Adrenal gland (tissue), 19 donors: ENCODE measurements at places on chromosomes 4 and X. TPM values are rescaled to one million over a fixed set of nuclear protein-coding genes. Genes with fewer than 3 reads are reported as not detected.

DNA sequence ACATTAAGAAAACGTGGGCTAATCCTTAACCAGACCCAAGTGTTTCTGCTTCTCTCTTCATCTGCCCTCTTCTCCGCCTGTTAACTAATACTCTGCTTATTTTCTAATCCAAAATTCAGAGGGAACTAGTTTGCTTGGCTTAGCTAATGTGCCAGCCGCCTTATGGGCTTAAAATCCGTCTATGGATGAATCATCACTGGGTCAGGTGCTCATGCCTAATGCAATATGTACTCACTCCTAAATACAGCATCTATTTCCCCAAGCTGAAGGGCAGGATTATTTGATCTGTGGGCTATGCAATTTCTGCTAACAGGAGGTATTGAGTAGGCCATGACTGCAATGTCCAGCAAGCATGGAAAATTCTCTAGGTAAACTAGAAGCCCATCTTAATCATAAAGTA is 12.4 kb downstream of the DYNLT3 start:
- no peak for DNase-seq

- no peak for DNase-seq
Measured at GRCh38 chr4:116590648-116591047, 494.7 kb downstream of the TRAM1L1 start.

GRCh38 chr4:120088507-120088906 is 21.9 kb upstream of the MAD2L1 start:
- no peak for DNase-seq

- no peak for DNase-seq
Measured at GRCh38 chrX:109793191-109793590, 60.1 kb upstream of the ACSL4 start.

DNA sequence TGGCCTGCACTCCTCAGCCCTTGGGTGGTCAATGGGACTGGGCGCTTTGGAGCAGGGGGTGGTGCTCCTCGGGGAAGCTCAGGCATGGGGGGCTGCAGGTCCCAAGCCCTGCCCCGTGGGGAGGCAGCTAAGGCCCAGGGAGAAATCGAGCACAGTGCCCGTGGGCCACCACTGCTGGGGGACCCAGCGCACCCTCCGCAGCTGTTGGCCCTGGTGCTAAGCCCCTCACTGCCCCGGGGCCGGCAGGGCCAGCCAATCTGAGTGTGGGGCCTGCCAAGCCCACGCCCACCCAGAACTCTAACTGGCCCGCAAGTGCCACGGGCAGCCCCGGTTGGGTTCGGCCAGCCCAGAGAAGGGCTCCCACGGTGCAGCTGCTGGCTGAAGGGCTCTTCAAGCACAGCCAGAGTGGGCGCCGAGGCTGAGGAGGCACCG is 30.9 kb upstream of the IL15 start:
- no peak for DNase-seq

GRCh38 chrX:23559975-23560374 is 107.3 kb upstream of the PRDX4 start:
- no peak for DNase-seq

ZNF711 gene
- 33.3 TPM for total RNA-seq

GRCh38 chr4:168758351-168758876 is 251.6 kb downstream of the CBR4 start:
- DNase-seq = no peak

GRCh38 chrX:20001588-20001987 is 10.7 kb upstream of the BCLAF3 start:
- no peak for DNase-seq

GRCh38 chr4:163631288-163631687 is 136.8 kb downstream of the TMA16 start:
- no peak for DNase-seq

TXK gene
- total RNA-seq = 2.0 TPM

EGFL6 gene
- total RNA-seq = 1.00 TPM

DNA sequence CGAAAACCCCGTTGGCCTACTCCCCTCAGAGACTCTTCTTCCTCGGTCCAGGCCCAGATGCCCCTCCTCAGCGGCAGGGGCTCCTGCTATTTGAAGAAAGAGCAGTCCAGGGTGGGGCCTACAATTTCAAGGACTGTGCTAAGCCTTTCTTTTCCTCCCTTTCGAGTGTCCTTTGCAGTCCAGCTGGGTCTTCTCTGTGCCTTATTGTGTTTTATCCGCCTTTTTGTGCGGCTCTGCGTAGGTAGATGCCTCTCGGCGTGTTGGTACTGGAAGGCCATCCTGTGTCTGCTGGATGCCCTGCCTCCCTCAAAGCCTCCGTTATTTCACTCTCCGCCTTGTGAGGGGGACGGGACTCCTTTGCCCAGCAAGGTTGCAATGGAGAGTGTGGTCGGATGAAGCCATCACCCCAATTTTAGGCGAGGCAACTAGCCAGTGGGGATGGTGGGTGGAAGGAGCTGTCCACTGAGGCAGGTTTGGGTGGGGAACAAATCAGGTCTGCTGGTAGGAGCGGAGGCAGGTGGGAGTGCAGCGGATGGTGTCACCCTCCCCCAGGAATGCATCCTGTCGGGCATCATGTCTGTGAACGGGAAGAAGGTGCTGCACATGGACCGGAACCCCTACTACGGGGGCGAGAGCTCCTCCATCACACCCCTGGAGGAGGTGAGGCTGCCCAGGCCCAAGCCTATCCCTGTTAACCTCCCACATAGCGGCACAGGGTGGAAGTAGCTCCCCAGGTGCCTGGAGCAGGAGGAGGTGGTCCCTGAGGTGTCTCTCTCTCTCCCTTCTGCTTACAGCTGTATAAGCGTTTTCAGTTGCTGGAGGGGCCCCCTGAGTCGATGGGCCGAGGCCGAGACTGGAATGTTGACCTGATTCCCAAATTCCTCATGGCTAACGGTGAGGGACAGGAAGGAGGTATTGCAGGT is 1.3 kb downstream of the GDI1 start:
- no peak for DNase-seq

KDM5C gene
- total RNA-seq = 114 TPM

DNA sequence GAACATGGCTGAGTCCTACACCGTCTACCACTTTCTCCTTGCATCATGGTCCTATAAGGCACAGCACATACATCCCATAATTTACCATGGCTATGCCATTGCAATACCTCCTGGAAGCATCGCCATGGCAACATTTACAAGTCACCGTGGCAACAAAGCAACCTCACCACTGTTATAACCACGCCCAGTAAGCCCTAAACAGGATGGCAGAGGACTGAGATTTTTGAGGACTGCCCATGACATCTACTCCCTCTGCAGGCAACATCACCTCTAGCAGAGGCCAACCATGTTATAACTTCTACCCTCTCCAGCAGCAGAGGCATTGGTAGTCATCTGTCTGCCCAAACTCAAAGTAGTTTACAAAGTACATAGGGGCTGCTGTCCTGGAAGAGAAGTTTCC is 29.7 kb downstream of the BCOR start:
- DNase-seq = no peak

- DNase-seq = peak; percentile 51
Measured at GRCh38 chrX:69387567-69388487, 116.3 kb upstream of the NALF2 start.

- no peak for DNase-seq
Measured at GRCh38 chr4:109041463-109042360, 260.7 kb downstream of the COL25A1 start.

CYLC1 gene
- not detected for total RNA-seq

GRCh38 chrX:31293409-31293808 is 221.6 kb upstream of the FTHL17 start:
- DNase-seq = no peak

GRCh38 chrX:49172280-49172780 is 632 bp downstream of the PLP2 start:
- DNase-seq = peak; percentile 87

- DNase-seq = no peak
Measured at GRCh38 chrX:43386875-43387274, 269.2 kb upstream of the MAOA start.

CCSER1 gene
- 2.3 TPM for total RNA-seq

BCORL1 gene
- total RNA-seq = 14.3 TPM

DMRTC1 gene
- total RNA-seq = 1.3 TPM

DNA sequence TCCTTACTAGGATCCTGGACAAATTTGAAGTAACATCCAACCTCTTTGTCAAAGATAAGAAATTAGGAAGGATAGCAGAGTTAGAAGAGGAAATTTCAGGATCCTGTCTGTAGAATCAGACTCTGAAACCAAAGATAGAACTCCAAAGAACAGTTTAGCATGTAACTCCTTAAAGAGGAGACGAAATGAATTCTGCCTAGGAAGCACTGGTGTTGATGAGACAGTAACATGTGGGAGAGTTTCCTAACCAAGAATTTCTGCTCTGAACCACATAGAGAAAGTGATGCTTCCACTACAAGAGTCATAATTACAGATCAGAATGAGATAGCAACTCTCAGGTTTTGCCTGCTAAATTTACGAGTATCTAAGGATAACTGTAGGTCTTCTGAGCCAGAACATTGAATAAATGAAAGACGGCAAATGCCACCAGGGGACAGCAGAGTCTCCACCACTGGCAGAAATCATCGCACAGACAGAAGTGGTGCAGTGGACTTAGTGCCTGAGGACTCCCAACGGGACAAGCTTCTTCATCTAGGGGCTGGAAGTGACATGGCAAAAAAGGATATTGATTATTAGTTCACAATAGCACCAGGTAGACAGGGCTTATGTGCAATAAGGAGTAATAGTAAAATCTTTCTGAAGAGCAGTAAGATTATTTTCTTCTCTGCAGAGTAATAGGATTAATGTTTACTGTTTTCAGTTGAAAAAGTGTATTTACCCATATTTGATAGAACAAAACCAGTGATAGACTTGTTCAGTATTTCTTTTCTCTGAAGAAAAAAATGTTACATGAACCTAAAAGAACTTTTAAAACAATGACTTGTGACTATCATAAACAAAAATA is 6.7 kb upstream of the PPID start:
- peak; percentile 78 for DNase-seq

PAGE1 gene
- total RNA-seq = not detected

GRCh38 chr4:53804719-53805118 is 213.4 kb upstream of the LNX1 start:
- DNase-seq = peak; percentile 65

GLRB gene
- 7.8 TPM for total RNA-seq

- no peak for DNase-seq
Measured at GRCh38 chr4:77845400-77845799, 17.2 kb upstream of the MRPL1 start.

- DNase-seq = no peak
Measured at GRCh38 chrX:136616987-136617685, 30.8 kb upstream of the CD40LG start.

MAGEA2B gene
- total RNA-seq = not detected

PDLIM3 gene
- total RNA-seq = 5.7 TPM

- no peak for DNase-seq
Measured at GRCh38 chr4:6649216-6649615, 8.7 kb downstream of the MRFAP1 start.

MXRA5 gene
- total RNA-seq = 9.6 TPM

- no peak for DNase-seq
Measured at GRCh38 chr4:80228460-80228859, 31.2 kb downstream of the PRDM8 start.
